Activated T-cell treated with anti-CD3 and anti-CD28 coated beads, Interleukin-2, amount 50 U/mL, for 4 hours (primary cell): ENCODE measurements at places on chromosomes 5 and 9. TPM values are rescaled to one million over a fixed set of nuclear protein-coding genes. Genes with fewer than 3 reads are reported as not detected.

DNA sequence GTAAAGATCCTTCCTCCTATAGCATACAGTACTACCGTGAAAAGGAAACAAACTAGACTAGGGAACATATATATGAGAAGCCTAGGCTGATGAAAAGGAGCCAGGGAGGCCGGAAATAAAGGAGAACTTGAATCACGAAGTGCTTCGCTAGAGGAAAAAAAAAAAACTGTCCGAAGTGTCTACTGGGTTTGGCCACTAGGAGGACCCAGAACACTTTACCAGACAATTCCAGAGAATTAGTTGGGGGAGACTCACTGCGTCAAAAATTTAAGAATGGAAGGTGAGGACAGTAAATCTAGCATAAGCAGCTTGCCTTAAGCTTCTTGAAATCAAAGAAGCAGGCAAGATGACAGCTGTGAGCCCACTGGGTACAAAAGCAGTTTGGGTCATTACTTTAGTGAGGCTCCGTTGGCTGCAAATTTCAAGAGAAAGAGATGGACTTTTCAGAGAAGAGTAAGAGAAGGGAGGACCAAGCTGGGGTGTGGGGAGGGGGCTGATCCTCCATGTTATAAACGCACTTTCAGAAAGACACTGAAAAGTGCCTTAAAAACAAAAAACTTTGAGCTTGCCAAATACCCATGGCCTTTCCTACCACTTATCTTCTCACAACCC, 47.4 kb downstream of the P4HA2 start:
- no peak for DNase-seq

GRCh38 chr9:83537331-83538171, 650 bp downstream of the FRMD3 start:
- no peak for DNase-seq

- DNase-seq, result no peak
Observed at GRCh38 chr5:71993600-71993999, 113.7 kb upstream of the MAP1B start.

The GRM6 gene
- total RNA-seq, result not detected

DNA sequence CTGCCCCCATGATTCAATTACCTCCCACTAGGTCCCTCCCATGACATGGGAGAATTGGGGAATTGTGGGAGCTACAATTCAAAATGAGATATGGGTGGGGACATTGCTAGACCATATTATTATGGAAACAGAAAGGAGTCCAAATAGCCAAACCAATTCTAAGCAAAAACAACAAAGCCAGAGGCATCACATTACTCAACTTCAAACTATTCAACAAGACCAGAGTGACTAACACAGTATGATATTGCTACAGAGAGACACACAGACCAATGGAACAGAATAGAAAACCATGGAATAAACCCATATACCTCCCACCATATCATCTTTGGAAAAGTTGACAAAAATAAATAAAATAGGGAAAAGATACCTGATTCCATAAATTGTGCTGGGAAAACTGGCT, 710.5 kb upstream of the CDH9 start:
- DNase-seq, result no peak

The RNF20 gene
- total RNA-seq, result 36.8 TPM

DNA sequence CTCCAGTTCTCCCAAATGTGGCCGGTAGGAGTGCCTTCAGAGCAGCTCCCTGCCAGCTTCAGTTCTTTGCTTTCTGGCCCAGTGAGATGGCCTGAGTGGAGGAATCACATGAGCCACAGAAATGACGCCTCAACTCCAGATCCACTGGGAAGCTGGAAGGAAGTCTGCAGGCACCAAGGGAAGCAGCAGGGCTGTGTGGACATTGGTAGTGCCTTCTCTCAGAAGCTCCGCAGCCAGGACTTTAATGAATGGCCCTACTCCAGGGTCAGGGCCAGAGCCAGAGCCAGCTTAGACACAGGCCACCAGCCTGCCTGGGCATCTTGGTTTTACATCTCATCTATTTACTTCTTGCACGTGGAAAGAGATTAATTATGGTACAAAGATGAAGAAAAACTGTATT, 12.0 kb upstream of the PSMB7 start:
- DNase-seq, result no peak

The FOXD4L6 gene
- not detected for total RNA-seq

GRCh38 chr9:81588148-81588871, 101.0 kb downstream of the TLE1 start:
- DNase-seq, result no peak

The GLE1 gene
- 42.2 TPM for total RNA-seq

The CENPP gene
- total RNA-seq, result 15.6 TPM

DNA sequence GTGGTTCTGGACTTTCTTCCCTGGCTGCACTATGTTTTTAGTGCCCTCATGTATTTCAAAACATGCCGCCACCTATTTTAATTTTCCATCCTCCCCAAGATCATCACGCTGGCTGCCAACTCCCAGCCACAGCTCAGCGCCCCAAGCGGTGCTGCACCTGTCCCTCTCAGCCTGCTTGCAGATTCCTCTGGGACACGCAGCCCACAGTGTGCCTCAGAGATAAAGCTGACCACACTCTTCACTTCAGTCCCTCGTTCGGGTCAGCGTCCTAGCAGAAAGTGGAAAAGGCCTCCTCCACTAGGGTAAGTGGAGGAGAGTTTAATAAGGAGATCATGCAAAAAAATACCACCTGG, 56.2 kb upstream of the CKS2 start:
- DNase-seq, result no peak

GRCh38 chr9:18798106-18798505, 234.9 kb downstream of the SAXO1 start:
- no peak for DNase-seq

The ZNF618 gene
- 0.48 TPM for total RNA-seq

DNA sequence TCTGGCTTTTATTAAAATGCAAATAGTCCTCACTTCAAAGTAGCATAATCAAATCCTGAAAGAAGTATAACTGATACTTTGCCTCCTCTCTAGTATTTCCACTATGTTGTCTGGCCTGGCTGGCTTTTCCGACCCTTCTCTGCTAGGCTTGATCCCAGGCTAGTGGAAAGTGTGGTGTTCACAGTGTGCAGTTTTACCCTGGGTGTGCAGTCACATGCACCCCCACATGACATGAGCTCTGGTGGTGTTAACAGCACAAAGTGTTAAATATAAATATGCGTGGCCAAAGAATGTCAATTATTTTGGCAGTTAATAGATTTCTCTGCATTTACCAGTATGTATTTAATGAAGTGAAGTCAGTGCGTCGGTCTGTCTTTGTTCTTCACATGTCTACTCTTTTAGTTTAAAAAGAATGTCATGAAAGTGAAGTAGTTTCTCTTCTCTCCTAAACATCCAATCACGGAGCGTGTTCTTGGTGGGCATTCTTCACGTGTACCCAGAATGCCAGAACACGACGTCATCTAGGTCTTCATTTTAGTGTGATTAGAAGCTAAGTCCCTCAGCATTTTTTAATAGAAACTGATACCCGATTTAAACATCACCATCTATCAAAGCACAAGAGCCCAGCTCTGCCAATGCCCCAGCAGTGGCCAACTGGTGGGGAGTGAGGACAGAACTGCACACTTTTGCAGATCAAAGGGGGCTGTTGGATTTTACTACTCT, 286.4 kb downstream of the FANCC start:
- no peak for DNase-seq

DNA sequence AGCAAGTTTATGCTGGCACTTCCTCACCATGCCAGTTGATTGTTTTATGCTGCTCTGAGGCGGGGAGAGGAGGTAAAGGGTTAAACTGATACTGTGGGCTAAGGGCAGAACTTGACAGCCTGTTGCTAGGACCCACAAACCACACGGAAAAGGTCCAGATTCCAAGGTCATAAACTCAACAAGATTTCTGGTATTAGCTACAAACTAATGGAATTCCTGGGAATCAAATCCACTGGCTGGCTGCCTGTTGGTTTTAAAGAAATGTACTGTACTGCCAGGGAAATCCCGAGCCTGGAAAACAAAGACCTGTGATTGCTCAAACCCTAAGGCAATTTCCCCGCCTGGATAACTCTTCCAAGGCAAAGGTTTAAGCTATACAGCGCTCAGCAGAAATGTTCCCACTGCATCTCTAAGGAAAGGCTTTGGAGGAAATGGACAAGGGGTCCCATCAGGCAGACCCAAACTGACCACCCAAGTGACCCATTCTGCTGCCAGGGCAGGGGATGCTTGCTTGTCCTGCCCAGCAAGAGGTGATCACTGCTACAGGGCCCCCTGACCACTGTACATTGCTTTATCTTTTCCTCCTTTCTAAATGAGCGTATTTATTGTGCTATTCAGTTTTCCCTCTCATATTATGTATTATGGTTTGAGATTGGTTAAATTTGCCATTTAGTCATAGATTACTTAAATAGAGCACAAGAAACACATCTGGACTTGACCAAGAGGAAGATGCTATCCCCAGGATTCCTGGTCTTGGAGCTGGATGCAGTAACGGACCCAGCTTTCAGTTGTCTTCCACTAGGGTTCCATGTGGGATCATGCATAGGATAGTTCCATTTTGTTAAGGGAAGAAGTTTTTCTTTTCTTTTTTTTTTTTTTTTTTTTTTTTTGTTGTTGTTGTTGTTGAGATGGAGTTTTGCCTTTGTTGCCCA, 124.3 kb downstream of the SUSD1 start:
- no peak for DNase-seq

DNA sequence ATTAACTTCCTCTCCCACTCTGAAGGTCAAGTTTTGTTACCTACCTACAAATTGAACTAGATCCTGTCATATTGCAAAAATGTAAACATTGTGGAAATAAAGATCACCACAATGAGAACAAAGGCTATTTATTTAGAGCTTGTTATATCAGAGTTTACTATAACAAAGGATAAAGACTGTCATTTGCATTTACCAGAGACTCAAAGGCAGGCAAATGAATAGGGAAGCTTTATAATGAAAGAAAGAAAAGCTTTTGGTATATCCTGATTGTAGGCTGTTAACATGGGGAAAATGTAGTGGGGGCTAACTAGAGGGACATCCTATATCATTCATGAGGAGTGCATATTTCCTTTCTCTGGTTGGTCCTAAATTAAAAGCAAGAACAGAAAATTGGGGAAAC, 403.5 kb upstream of the TYRP1 start:
- DNase-seq, result no peak

GRCh38 chr5:68426586-68426985, 211.0 kb downstream of the PIK3R1 start:
- DNase-seq, result no peak

The RELL2 gene
- 25.8 TPM for total RNA-seq

- no peak for DNase-seq
Observed at GRCh38 chr9:764105-764524, 77.4 kb upstream of the DMRT1 start.

The AGGF1 gene
- 32.8 TPM for total RNA-seq

DNA sequence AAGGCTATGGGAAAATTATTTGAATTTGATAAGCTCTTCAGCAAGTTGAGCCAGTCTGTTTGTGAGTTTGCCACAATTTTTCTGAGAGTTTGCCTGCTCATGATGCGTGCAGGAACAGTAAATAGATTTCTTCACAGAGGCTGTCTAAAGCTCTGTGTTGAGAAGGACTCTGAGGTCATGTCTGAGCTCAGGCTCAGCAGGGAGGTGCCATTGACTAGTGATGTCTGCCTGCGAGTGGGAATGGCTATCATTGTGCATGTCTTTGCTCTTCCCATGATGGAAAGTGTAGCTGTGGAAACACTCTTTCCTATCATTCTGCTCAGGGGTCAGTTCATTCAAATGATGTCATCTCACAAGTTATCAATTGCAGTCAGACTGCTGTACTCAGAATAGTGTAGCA, 142.8 kb downstream of the RASEF start:
- DNase-seq, result no peak

DNA sequence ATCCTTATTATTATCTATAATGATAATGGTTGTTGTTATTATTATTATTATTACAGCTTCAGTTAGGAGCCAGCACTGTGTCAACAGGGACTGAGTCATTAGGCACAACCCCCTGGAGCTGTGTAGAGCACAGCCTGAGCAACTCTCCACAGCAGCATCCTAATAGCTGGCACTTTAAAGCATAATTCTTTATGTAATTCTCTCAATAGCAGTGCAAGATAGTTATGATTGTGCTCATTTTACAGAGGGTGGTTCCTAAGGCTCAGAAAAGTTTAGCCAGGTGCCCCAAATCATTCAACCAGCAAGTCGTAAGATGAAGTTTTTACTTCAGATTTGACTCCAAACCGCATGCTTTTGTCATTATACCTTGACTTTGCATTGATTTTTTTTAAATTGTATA, 390.3 kb downstream of the ANXA1 start:
- no peak for DNase-seq

DNA sequence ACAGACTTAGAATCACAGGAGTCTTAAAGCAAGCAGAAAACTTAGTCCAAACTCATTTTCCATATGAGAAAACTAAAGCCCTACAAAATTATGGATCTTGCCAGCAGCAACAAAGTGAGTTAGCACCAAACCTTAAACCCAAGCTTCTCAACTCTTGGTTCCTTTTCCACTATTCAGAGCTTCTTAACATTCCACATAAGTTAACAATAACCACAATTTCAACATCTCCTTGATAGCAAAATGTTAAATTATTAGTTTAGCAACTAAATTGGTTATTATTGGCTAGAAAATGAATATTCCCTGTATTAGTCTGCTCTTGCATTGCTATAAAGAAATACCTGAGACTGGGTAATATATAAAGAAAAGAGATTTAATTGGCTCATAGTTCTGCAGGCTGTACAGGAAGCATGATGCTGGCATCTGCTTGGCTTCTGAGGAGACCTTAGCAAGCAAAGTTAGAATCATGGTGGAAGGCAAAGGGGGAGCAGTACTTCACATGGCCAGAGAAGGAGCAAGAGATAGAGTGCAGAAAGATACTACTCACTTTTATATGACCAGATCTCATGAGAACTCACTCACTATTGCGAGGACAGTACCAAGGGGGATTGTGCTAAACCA, 26.2 kb upstream of the ARSB start:
- no peak for DNase-seq

The CREBRF gene
- total RNA-seq, result 7.2 TPM

DNA sequence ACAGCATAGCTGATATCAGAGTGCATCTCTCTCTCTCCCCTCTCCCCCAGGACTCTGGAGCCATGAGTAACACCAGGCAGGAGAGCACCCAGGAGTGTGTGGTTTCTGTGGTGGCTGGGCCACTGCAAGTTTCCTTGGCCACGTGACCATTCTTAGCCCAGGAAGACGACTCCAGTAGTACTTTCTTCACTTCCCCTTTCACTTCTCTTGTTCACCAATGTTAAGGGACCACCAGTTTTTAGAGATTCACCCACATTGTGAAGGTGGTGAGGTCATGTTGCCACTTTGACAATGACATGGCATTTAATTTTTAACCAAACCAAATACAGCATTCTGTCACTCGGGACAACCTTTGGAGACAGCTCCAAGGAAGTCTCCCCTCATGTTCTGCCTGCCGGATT, 17.9 kb upstream of the DAPK1 start:
- no peak for DNase-seq

DNA sequence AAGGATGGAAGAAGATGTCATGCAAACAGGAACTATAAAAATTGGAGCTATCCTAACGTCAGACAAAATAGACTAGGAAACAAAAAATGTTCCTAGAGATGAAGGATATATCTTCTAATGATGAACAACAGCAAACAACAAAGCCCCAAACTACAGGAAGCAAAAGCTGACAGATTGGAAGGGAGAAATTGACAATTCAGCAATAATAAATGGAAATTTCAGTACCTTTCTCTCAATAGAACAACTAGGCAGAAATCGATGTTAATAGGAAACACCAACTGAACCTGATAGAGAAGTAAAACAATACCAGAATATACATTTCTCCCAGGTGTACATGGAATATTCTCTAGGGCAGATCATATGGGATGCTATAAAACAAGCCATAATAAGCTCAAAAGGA, 7.6 kb downstream of the SCGB3A1 start:
- no peak for DNase-seq

The PCDHA6 gene
- total RNA-seq, result not detected

- DNase-seq, result no peak
Observed at GRCh38 chr5:120354126-120354525, 110.0 kb upstream of the PRR16 start.
